ENCODE measurements at places on chromosomes 2 and 18.

DNA sequence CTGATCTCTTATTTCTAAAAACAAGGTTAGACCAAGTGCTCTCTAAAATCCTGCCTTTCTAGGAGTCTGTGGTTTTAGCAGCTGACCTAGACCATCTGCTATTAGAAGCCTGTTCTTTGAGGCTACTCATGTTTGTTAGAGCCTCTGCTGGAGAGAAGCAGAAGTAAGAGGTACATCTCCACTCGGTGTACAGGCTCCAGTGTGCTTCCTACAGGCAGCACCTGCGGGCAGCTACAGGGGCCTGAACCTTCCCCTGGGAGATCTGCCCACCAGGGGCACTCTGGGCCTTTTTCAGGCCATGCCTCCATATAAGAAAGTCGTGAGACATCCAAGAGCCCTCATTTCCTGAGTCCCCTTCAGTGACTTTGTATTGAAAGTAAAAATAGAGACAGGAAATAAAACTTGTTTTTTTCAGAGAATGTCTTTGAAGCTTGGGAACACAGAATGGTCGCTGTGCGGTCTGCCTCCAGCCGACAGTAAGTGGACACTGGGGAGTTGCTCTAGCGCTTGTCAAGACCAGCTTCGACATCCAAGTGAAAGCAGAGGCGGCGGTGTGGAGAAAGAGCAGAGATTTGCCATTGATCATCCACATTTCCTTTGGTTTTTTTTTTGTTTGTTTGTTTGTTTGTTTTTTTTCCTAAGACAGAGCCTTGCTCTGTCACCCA is 31.7 kb downstream of the ONECUT2 start:
- DNase-seq = no peak

DNA sequence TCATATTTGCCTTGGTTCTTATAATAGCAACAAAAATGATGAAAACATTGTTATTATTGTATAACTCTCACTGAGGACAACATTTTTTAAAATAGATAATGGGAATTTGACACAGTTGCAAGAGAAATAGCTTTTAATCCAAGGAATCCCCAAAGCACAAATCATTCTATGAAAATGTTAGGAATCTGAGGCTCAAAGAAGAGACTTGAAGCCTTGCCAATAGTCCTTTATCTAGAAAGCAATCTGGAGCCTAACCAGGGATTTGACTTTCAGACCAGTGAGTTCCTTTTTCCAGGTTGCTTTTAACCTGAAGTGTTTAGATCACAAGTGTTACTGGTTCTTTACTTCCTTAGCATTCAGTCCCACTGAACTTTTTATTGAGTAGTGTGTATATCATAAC is 574.5 kb upstream of the ZEB2 start:
- DNase-seq = no peak

GRCh38 chr18:3075491-3075890 is 62.5 kb upstream of the LPIN2 start:
- DNase-seq = no peak

GRCh38 chr2:149329068-149329467 is 1.3 kb upstream of the LYPD6 start:
- no peak for DNase-seq

GRCh38 chr2:182043021-182043420 is 57.4 kb downstream of the PPP1R1C start:
- no peak for DNase-seq

DNA sequence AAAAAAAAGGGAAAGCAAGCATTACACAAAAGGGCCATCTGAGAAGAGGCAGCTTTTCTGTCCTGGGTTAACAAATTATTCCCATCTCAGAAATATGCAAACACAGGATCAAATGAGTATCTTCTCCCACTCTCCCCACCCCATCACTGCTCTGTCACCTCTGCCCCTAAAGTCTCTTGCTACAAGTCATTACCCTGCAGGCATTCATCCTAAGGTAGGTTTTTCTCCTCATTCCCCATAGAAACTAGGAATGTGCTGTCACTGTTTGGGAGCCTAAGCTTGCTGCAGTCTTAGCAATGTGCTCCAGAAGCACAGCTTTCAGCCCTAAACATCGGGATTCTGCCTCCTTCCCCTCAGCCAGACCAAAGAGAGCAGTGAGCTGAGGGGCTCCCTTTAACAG is 3.6 kb downstream of the LRRTM1 start:
- DNase-seq = no peak

DNA sequence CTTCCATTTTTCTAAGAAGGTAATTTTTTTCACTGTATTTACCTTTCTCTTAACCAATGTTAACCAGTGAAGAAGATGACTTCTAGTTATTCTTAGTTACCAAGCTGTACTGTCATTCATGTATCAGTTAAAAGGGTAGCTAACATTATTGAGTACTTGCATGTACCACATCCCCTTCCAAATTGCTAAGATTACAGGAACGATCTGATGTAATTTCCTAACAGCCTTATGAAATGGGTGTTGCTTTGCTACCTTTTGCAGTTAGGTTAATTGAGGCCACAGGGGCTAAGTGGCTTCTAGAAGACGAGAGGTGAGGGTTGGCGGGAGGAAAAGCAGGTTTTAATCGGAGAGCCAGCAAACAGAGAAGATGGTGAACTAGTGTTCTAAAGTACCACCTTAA is 1.8 kb upstream of the SULT6B1 start:
- no peak for DNase-seq

DNA sequence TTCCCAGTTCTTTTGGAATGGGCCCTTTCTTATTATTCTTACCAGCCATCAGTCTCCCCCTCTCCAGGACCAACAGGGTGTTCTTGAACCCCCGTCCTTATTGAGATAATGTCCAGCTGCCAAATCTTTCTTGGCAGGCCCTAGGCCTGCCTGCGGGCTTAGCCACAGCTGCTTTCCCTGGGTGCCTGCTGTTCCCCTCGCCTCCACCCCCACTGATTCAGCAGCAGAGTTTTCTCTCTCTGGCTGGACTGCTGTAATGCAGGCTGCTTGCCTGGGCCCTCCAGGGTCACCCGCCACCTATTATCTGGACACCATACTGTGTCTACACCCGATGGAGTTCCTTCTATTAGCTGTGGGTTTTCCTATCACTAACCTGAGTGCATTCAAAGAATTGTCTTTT is 395.4 kb upstream of the ATP5MC3 start:
- no peak for DNase-seq

DNA sequence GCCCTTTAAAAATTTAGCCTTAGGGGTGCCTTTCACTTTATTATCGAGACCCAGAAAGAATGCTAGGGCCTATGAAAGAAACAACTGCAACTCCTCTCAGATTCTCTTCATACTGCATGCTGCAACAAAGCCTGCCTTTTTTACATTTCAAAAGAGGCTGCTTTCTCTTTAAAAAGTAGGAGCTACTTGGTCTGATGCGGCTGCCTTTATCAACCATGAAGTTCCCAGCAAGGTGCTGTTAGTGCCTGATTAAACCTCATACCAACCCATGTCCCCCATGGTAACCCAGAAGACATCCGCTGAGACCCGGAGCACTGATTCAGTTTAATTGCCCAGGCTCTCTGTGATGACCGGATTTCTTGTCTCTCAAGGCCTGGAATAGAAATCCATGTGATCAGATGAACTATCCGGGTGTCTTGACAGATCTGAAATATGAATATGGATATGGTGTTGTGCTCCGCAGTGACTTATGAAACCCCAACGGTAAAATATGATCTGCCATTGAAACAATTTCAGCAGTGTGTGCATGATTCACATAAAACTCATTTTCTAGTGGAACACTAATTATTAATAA is 368.3 kb downstream of the ZNF521 start:
- no peak for DNase-seq

DNA sequence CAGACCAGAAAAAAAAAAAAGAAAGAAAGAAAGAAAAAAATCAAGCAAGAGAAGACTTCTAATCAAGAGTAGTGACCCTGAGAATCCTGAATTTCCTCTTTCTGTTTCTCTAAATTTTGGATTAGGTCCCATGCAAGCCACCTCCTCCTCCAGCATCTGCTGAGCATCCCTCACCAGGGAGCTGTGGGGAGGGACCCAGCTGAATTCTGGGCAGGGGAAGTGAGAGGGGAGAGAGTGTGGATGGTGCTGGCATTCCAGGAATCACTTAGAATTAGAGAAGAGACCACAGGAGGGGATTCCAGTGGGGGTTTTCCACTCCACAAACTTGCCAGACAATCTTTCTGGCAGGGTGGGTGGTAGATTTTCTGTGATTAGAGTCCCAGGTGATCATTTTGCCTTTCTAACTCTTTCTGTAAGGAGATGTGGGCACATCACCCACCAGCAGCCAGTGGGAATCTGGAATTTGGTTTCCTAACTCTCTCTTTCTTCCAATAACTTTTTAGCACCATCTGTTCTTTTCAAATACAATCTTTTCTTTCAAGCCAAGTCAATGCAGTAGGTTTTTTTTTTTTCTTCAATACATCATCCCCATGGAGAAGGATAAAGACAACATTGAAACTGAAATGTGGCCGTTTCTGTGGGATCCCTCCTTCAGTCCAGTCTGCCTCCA is 279.2 kb downstream of the CLIP4 start:
- no peak for DNase-seq

GRCh38 chr2:208025814-208026184 is 472 bp upstream of the PLEKHM3 start:
- DNase-seq = no peak

- no peak for DNase-seq
These were observed 124.9 kb upstream of the GYPC start for GRCh38 chr2:126531029-126531428.

DNA sequence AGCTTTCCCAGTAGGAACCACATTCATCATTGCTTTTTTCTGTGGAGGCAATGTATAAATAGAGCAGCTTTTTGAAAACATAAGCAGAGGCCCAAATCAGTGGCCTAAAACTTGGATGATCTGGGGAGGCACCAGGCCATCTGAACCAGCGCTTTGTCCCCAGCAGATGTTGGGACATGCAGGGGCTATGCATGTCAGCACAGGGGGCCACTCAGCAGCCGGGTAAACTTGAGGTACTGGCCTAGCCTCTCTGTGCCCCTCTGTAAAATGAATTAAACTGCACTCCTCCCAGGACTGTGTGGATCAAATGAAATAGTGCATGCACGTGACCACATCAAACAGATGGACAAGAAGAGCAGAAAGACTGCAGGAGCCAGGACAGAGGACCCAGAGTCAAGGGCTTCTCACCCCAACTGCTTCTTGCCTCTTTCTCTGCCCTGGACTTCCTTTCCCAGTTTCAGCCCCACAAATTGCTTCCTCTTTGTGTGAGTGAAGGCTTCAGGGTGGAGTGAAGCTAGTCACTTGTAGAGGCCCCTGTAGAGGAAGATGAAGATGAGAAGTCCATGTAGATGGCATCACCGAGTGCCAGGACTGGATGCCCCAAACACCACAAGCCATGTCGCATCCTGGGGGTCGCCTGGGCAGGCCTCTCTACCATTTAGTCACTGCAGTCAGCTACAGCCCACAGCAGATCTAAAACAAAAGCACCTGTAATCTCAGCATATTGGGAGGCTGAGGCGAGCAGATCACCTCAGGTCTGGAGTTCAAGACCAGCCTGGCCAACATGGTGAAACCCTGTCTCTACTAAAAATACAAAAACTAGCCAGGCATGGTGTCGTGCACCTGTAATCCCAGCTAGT is 53.2 kb downstream of the IMPA2 start:
- DNase-seq = no peak

DNA sequence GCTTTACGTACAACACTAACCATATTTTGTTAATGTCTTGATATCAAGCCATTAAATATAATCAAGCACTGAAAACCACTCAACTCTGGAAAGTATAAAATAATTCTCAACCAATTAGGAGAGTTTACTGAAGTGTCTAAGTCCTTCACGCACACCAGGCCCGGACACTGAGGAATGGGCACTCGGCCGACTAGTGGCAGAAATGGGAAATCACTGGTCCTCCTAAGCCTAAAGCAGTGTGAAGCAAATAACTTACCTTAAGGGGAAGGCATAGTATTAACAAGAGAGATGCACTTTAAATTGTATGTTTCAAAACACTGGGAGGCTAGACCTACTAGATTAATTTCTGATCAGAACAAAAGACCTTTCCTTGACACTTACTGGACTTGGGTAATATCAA is 45.7 kb downstream of the FAM210A start:
- no peak for DNase-seq

DNA sequence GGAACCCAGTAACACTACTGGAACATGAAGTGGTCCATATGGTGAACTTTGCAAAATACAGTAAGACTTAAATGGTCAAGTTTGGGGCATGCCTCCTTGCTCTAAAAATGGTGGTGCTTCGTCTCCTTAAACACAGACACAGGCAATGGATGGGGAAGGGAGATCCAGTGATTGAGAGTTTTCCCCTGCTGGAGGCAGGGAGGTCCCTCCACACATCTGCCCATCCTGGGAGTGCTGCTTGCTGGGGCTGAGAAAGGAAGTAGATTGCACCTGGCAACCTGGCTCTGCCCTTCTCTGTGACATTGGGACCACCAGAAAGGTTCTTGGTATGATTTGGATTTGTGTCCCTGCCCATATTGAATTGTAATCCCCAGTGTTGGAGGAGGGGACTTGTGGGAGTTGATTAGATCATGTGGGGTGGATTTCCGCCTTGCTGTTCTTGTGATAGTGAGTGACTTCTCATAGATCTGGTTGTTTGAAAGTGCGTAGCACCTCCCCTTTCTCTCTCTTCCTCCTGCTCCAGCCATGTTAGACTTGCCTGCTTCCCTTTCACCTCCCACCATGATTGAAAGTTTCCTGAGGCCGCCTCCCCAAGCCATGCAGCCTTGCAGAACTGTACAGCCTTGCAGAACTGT is 35.4 kb upstream of the SKOR2 start:
- DNase-seq = no peak

GRCh38 chr2:219626540-219626939 is 890 bp upstream of the SLC4A3 start:
- DNase-seq = peak; percentile 10

DNA sequence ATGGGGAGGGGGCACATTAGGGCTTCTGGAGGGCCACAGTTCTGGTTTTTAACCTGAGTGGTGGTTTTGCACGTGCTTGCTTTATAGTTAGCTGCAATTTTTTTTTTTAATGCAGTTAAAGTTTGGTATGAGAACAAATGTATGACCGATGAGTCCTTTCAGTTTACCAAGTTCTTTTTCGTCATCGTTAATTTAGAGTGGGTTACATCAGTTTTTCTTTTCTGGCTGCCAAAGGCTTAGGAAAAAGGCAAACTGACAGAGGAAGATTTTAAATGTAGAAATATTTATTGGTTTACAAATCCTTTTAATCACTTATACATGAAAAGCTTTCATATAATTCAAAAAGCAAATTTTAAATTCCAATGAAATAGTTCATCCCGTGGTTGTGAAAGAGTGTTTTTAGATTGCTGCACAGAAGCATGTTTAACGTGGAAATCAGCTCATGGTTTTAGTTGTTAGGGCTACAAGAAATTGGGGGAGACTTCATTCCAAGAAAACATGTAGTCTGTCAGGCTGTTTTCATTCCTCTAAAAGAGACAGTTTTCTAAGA is 82.9 kb downstream of the MSH2 start:
- no peak for DNase-seq

- no peak for DNase-seq
These were observed 7.8 kb upstream of the OR6B3 start for GRCh38 chr2:240060977-240061591.

DNA sequence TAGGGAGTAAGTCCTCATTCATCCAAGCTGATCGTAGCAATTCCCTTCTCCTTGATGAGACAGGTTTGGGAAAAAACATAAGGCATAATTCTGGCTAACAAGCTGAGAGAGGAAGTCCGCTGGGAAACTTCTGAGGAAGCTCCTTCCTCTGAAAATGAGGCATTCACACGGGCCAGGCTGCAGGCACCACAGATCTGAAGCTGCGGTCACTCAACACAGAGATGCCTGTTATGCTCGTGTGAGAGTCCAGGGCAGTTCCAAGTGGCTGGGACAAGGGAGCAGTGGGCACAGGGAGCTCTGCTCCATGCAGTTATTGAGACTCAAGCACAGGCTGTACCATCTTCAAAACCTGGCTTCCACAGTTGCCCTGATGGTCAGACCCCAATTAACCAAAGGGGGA is 200.9 kb upstream of the ID2 start:
- DNase-seq = no peak

Data from chondrocyte (in vitro differentiated cells).